ENCODE measurements at places on chromosomes 1 and 21.
A peak's percentile ranks its signal among the peaks of the same experiment; 100 is the strongest.

DNA sequence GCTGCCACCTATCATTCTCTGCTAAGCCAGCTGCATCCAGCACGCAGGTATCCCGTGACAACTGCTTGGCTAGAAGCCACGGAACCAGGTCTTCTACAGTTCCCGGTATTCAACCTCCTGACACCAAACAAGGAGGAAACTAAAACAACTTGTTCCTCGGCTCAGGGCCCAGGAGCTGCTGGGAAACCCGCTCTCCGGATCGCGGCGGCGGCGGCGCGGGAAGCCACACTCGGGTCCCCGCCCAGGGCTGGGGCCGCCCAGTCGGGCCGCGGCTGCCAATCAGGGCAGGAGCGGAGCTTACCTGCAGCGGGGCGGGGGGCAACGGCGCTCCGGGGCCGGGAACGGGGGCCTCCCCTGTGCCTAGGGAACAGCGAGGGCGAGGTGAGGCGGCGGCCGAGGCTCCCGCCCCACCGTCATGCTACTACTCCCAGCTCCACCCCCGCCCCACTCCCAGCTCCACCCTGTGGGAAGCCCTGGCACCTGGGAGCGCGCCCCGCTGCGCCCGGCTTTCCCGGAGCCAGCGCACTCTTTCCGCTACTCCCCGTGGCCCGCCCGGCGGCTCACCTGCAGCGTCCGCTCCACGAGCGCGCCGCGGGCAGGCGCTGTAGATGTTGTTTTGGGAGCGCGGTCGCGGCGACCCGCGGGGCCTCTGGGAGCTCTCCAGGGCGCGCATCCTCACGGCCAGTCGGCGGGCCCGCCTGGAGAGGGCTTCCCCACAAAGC lies 12.1 kb downstream of the IL24 start:
- no peak for DNase-seq

DNA sequence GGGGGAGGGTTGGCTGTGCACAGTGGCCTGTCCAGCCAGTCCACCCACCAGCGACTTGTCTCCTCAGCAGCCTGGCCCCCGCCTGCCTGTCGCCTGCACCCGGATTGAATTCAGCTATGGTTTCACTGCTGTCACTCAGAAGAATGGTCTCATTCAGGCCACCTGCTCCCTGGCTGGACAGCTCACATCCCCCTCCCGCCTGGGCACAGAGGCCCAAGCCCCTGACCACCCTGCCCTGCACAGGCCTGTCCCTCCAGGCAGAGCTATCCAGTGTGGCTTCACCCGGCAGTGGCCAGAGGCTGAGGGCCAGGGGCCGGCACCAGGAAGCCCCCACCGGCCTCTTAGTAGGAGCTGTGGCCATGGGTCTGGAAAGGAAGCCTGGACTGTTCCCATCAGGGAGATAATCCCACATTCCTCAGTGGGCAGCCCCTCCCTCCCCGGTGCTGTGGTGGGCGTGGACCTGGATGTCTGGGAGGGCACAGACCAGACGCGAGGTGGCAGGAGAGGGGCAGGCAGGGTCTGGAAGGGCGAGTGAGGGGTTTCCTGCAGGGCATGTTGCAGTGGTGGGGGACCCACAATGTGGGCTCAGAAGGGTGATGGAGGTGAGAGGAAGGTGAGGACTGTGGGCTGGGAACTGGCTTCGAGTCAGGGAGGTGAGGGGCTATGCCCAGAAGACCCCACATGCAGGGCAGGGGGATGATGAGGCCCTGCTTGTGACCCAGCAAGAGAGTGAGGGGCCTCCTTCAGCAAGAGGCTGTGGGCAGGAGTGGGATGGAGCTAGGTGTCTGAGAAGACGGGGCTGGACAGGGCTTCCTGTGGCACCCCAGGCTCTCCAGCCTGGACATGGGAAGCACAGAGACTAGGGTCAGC lies 30.4 kb downstream of the WNT9A start:
- DNase-seq = no peak

GRCh38 chr1:36179220-36179600 lies 23.2 kb downstream of the MAP7D1 start:
- DNase-seq = no peak

GRCh38 chr1:240776237-240776636 lies 164.3 kb upstream of the GREM2 start:
- no peak for DNase-seq

DNA sequence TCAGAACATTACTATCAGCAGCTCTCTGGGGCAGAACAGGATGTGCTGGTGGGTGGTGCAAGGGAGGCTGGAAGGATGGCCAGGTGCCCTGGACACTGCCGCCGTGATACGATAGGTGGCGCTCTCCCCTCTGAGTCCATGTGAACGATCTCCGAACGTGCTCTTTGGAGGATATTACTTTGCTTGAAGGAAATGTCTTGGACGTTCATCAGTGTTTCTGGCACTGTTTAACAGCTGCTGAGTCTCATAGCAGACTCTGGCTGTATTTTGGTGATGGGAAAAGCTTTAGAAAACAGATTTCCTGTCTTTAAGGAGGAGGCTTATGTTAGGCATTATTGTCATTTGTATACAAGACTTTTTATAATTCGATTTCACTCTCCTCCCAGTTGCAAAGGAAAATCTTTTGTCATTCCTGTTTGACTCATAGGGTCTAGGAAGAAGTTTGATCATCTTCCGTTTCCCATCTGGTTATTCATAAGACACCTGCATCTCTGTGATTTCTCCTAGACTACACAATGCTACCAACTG lies 386.2 kb upstream of the ADGRL2 start:
- peak; percentile 22 for DNase-seq

GRCh38 chr1:21334214-21335087 lies 44.2 kb upstream of the ECE1 start:
- peak; percentile 96 for DNase-seq

DNA sequence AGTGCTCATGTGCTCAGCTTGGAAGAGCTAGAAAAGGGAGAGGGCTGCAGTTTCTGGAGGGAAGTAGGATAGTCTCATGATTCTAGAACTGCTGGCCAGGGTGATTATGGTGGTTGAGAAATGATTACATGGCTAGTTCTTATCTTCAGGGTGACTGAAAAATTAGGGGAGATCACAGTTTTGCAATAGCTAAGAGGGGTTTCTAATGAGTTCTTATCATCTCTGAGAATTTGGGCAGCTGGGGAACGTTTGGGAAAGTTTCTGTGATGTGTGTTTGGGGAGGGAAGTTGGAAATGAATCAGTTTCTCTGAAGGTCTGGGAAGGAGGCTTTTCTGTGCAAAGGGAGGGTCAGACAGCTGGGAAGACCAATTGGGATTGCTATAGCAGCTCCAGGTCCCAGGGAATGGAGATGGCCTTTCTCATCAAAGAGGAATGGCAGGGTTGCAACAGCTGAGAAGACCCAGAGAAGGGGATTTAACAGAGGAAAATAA lies 7.6 kb upstream of the RHOU start:
- no peak for DNase-seq

- DNase-seq = no peak
Measured at GRCh38 chr1:106998431-106999002, 58.0 kb upstream of the PRMT6 start.

DNA sequence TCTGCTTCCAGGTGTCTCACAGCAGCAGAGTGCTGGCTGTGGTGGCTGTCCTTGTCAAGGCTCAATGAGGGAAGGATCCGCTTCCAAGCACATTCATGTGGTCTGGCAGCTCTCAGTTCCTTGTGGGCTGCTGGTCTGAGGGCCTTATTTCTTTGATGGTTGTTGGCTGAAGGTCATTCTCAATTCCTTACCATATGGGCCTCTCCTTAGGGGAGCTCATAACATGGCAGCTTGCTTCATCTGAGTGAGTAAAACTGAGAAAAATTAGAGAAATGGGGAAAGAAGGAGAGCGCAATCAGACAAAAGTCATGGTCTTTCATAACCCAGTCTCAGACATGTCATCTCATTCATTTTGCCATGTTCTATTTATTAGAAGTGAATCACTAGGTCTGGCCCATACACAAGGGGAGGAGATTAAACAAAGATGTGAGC lies 81.7 kb upstream of the TSPAN2 start:
- DNase-seq = peak; percentile 98

DNA sequence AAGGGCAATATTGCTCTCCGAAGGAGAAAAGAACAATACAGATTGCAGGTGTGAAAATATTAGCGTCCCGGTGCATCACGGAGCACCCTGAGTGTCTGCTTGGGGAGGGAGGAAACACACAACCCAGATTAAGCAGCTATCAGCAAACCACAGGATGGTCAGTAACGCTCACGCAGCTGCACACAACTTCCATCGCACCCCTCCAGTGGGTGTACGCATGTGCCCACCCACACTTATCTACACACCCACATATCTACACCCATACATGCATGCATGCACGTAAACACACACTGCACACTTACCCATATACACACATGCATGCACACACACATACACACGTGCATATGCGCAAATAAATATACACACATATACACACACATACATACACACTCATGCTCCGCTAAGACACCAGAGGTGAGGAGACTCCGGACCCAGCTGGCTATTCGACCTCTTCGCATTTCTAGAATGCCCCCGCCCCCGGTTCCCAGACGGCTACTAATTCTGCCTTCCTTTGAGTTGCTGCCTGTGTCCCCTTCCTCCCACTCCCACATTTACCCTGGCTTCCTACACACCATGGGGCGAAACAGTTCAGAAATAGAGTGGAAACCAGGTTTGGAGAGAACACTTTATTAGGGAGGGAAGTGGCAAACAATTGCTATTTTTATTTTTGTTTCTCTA lies 26.2 kb downstream of the ITPKB start:
- DNase-seq = no peak

DNA sequence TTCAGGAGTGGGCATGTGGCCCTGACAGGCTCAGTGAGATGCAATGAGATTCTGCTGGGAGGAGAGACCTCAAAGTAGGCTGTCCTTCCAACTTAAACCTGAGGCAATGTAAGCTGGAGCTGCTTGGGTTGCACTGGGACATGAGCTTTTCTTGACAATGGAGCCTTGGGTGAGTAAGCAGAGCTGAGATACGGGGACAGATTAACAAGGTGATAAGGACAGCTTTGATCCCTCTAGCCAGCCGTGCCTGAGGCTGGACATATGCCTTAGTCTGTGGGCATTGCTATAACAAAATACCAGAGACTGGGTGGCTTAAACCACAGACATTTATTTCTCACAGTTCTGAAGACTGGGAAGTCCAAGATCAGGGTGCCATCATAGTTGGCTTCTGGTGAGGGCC lies 18.3 kb upstream of the NGF start:
- DNase-seq = no peak
